ENCODE measurements at places on chromosomes 12 and 14. TPM values are rescaled to one million over a fixed set of nuclear protein-coding genes. Genes with fewer than 3 reads are reported as not detected.

- no peak for DNase-seq
These were observed 51.2 kb downstream of the ACSS3 start for GRCh38 chr12:81128930-81129554.

DNA sequence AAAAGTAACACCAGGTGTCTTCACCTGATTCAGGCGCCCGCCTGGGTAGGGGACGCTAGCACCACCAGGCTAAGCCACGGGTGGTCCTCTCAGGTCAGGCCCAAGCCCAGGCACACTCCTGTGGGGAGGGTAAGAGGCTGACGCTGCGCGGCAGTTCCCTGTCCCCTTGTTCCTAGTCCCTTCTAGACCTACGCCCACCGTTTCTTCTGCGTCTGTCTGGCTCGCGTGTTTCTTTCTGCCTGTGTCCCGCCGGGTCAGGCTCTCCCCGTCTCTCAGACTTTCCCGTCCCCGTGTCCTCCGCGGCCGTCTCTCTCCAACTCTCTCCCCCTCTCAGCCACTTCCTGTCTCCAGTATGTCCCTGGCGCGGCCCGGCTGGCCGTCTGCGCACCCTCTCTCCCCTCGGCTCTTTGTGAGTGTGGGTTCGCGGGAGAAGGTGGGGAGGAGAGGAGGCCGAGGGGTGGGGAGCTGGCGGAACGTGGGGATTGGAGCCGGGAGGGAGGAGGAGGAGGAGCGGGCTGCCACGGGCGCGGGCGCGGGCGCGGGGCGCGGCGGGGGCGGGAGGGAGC, 3.1 kb upstream of the TNS2 start:
- DNase-seq, result peak; percentile 54

DNA sequence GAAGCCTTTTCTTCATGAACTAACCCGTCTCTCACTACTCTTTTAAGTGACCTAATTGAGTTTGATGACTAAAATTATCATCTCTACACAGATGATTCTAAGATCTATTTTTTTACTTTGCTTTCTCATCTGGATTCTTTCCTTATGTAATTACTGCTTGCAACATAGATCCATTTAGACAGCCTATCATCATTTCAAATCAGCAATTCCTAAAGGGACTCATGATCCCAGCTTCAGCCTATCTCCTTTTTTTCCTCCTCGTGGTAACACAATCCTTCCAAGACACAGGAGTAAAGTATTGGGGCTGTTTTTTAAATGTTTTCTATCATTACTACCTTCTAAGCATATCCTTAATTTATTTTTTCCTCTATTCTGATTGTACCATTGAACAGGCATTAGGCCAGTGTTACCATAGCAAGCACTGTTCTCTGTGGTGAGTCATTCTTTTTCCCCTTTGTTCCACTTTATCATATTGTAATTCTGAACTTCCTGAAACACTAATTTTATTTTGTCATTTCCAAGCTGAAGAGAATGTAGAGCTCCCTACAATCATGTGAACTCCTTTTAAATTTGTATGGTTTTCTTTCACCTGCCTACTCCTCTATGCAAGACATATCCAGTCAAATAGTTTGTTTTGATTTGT, 190.4 kb upstream of the FAR2 start:
- no peak for DNase-seq

- DNase-seq, result no peak
These were observed 29.8 kb downstream of the NCOR2 start for GRCh38 chr12:124537525-124538193.

DNA sequence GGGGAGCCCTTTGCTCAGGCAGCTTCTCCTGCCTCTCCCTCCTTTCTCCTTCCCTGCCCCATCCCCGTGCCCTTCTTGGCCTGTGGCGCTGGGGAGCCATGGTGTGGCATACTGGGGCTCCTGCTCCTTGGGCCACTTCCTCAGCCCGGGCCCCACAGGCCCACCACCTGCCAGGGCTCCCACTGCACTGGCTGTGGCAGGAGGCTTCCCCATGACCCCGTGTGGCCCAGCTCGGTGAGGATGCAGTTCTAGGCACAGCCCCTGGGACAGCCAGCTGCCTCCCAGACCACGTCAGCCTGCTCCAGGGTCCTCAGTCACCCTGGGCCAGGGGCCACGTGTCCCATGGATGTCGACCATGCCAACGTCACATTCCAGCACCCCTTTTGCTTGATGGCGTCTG, 13.0 kb upstream of the AMN start:
- no peak for DNase-seq

GRCh38 chr14:94111276-94112095, 950 bp downstream of the IFI27 start:
- no peak for DNase-seq

DNA sequence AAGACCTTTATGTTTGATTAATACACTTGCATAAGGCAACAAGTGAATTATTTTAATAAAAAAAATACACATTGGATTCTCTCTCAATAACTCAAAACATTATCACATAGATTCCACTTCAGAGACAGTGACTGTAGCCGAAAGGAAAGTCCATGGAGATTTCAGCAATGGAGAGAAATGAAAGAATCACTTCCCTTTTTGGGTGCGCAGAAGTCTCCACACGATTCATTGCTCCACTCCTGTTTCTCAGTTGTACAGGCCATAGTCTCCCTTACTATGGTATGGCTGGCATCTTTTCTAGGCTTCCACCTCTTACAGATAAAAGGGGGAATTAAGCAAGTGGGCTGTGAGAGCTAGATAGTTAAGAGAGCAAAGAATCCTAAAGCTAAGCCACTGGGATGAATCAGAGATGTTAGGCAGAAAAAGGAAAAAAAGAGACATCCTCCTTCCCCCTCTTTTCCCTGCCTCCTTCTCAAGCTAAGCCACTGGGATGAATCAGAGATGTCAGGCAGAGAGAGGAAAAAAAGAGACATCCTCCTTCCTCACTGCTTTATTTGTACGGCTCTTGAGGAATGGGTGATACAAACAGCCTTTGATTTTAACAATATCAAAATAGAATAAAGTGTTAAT, 16.3 kb downstream of the ST8SIA1 start:
- no peak for DNase-seq

GRCh38 chr14:80586131-80586530, 355.4 kb downstream of the CEP128 start:
- DNase-seq, result no peak

GRCh38 chr12:45553204-45553603, 176.3 kb upstream of the ARID2 start:
- DNase-seq, result no peak

Gene SERPINA9
- not detected for total RNA-seq

Gene FOXG1
- total RNA-seq, result not detected

Gene IL23A
- total RNA-seq, result 22.9 TPM

Gene IPO4
- total RNA-seq, result 152 TPM

Gene INSM2
- total RNA-seq, result not detected
